Activated effector memory CD4-positive, alpha-beta T cell treated with anti-CD3 and anti-CD28 coated beads, Interleukin-2, amount 50 U/mL, for 16 hours (primary cell): ENCODE measurements at places on chromosomes 1 and 21.

GRCh38 chr1:53291574-53291973 is 36.3 kb downstream of the LRP8 start:
- DNase-seq, result no peak

DNA sequence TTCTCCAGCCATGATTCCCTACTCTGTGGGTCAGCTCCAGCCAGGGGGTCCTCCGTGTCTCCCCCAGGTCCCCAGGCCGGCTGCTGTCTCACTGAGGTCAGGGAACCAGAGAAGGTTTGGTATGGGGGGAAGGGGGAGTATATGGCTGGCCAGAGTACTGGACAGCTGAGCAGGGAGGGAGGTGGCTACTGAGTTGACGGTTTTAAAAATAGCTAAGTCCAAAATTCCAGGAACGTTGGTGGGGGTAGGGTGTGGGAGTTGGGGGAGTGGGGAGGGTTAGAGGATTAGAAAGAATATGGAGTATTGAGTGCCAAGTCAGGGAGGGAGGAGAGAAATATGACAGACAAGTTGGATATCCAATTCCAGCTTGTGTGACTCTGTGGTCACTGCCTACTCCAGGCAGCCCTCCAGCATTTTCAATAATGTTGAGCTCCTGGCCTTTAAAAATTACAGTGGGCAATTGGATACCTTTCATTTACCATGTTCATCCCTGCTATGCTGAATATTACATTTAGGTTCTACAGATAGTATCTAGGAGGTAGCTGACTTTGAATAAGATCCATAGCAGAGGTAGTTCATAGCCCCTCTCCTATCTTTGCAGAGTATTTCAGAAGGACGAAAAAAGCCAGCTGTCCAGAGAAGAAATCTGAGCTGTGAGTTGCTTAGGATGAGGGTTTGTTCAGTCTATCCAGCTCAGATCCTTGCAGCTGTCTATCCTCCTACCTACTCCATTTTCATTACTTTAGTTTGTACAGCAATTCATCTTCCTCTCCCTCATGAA is at the start of gene HJV:
HJV (minus strand) TSS at position 114 of the 781 bp plus-strand sequence. CDS start 1,504 bp downstream, outside the sequence.
- DNase-seq, result no peak

DNA sequence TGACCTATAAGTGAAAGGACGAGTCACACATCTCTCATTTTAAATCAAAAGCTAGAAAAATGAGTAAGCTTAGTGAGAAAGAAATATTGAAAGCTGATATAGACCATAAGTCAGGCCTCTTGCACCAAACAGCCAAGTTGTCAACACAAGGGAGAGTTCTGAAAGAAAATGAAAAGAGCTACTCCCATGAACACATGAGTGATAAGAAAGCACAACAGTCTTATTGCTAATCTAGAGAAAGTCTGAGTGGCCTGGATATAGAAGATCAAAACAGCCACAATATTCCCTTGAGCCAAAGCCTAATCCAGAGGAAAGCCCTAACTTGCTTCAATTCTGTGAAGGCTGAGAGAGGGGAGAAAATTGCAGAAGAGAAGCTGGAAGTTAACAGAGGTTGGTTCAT is 175.0 kb downstream of the SMYD3 start:
- DNase-seq, result no peak

- no peak for DNase-seq
Measured at GRCh38 chr1:234746798-234747196, 136.8 kb upstream of the IRF2BP2 start.
